ENCODE measurements at places on chromosomes 4 and X.

DNA sequence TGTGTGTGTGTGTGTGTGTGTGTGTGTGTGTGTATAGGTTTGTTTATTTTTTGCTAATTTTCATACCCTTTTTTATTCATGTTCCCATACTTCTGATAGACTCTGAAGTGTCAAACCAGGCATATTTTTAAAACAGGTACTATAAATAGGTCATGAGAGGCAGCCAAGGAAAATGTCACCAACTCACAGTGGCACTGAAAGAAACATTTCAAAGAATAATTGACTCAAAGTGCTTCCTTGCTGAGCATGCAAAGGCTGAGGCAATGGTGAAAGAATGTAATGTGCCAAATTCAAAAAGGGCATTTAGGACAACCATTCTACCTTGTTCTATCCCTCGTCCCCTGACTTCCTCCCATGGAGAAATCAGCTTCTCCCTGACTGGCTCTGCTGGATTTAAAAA is 95.5 kb downstream of the EIF4E start:
- DNase-seq, result peak; percentile 6

- DNase-seq, result no peak
Measured at GRCh38 chr4:88857588-88857987, 160.0 kb upstream of the NAP1L5 start.

DNA sequence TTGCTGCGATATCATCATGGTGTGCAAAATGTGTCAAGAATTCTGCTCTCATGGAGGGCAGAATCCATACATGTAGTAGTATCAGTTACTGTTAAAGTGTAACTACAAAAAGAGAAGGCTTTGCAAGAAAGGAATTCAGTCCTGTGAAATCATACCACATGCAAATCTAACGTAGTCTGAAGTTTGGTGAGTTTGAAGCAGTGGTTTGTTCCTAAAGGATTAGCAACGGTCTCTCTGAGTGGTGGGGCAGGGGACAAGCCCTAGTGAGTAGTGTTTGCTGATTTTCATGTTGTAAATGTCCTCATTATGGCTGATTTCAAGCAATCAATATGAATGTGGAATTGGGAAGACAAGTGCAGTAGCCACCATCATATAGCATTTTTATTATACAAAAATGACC is 47.1 kb upstream of the CLNK start:
- no peak for DNase-seq

DNA sequence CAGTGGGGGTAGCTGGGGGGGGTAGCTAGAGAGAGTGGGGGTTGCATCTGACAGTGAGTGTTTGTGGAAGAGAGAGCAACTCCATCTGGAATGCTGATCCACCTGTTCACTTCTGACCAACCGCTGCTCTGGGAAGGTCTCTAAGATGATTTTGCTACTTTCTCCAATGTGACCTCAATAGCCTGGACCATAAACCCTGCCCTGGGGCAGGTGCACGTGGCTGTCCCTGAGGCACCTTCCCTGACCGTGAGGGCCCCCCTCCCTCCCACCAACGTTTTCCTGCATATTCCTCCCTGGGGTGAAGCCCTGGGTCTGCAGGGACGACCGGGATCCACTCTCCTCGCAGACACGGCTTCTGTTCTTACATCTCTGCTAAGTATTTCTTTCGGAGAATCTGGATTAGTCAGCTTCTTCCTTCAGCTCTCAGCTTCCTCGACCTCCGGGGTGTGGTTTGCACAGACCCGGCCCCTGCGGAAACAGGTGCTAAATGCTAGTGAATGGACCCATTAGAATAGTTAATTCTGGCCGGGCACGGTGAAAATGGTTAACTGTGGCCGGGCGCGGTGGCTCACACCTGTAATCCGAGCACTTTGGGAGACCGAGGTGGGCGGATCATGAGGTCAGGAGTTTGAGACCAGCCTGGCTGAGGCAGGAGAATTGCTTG is 21.4 kb upstream of the PLCXD1 start:
- DNase-seq, result no peak

- DNase-seq, result peak; percentile 56
Measured at GRCh38 chr4:79913581-79913980, 159.4 kb downstream of the ANTXR2 start.

DNA sequence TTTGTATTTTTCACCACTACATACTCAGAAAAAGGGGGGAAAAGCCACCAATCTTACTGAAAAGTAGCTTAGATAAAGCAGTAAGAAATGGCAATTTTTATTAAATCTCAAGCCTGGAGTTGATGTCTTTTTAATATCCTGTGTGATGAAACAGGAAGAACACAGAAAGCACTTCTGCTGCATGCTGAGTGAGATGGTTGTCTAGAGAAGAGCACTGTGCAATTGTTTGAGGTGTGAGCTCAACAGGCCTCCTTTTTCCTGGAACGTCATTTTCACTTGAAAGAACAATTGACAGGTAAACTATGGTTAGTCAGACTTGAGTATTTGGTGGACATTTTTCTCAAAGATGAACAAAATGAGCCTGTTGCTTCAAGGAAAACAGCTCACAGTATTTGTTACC is 73.9 kb downstream of the RTL5 start:
- DNase-seq, result no peak

- DNase-seq, result no peak
Measured at GRCh38 chrX:18793601-18794089, 86.2 kb downstream of the PPEF1 start.

DNA sequence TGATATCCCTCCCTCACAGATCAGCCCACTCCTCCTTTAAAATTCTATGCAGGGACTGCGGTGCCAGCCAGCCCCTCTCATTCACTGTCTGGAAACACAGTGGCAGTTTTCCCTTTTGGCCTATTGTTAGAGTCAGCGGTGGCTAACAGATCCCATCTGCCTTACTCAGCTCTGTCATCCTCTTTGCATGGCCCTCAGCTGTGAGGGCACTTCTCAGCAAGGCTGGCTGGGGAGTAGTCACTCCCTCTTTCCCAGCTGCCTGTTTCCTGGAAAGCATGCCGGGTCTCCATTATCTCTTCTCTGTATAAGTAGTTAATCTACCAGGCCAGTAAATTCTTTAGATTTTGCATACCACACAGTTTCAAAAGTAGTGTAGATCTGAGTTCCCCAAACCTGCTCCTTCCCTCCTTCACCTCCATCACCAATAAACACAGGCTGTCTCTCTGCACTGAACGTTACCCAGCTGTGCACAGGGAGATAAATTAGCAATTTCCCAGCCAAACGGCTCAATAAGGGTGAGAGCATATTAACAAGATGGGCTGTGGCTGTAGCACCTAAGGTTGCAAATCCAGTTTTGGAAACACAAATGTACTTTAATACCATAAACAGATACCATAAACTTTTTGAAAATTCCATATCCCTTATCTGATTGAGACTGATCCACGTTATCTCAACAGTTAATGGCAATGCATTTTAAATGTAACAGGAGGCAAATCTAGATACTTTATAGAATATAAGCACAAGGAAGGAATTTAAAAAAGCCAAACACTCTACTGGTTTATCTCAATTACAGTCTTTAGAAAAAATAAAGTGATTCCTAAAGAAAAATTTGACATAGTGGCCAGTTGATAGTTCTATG is 229.3 kb downstream of the ANKRD50 start:
- no peak for DNase-seq

- DNase-seq, result peak; percentile 76
Measured at GRCh38 chrX:101658661-101659491, 774 bp downstream of the ARMCX2 start.

GRCh38 chr4:8112036-8112576 is 46.5 kb downstream of the ABLIM2 start:
- no peak for DNase-seq

DNA sequence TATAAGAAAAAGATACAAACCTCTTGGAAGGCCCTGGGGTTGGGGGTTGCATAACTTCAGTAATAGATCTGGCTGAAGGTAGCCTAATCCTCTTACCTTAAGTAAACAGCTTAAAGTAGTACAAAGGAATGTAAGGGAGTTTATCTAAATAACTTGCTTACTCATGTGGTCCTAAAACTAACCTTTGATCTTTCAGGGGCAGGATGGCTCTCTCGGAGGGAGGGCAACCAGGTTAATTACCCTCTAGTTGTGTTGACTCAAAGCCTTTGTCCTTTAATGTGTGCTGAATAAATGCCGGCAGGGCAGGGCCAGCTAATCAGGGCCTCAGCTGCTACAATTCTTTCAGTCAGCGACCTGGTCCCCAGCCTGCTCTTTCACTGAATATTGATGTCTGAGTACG is 822.0 kb upstream of the SLIT2 start:
- DNase-seq, result no peak

- DNase-seq, result no peak
Measured at GRCh38 chr4:109571494-109571893, 11.4 kb downstream of the MCUB start.

- DNase-seq, result peak; percentile 36
Measured at GRCh38 chr4:145525291-145525740, 43.7 kb downstream of the SMAD1 start.

DNA sequence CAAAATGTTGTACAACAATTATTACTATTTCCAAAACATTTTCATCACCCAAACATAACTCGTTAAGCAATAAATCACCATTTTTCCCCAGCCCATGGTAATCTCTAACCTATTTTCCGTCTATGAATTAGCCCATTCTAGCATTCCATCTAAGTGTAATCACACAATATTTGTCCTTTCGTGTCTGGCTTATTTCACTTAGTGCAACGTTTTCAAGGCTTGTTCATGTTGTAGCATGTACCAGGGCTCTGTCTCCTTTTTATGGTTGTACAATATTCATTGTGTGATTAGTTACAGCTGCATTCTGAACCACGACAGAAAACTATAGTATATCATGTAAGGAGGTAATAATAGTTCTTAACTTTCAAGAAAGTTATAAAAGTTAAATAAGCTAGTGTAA is 656.0 kb upstream of the HS3ST1 start:
- DNase-seq, result no peak

GRCh38 chr4:81600520-81601357 is 129.0 kb upstream of the RASGEF1B start:
- no peak for DNase-seq

GRCh38 chr4:56468097-56468422 is 643 bp downstream of the SRP72 start:
- DNase-seq, result peak; percentile 73

DNA sequence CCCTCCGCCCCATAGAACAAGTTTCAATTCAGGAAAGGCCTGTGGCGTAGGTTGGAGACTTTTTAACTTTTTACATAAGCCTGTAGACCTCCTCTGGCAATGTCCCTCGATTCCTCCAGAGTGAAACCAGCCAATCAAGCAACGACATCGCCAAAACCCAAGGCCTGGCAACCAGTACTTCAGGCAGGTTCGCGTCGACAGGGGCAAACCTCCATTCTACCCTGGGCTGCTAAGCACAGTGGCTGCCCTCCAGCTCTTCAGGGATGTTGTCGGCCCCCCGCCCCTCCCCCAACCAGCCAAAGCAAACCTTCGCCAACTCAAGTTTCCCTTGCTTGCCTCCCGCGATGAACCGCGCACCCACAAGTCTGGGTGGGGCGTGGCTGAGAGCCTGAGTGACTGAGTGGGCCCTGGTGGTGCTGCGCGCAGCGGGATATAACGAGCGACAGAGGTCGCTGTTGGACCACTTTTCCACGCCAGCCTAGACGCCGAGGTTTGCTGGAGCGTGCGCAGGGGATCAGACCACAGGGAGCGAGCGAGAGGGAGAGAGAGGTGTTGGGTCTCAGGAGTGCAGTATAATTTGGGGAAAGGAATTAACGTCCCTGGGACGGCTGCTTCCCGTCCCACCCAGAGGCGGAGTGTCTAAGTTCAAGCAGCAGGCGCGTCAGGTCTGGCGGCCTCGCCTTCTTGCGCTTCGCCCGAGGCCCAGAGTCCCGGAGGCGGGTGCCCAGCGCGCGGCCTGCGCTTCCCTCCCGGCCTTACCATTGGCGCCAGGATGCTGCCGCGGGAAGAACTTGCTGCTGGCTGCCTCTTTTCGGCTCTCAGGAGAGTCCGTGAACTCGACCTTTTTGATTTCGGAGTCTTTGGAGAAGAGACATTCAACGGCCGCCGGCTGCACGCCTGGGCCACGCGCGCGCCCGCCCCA is 9.0 kb upstream of the PITX2 start:
- DNase-seq, result peak; percentile 28

DNA sequence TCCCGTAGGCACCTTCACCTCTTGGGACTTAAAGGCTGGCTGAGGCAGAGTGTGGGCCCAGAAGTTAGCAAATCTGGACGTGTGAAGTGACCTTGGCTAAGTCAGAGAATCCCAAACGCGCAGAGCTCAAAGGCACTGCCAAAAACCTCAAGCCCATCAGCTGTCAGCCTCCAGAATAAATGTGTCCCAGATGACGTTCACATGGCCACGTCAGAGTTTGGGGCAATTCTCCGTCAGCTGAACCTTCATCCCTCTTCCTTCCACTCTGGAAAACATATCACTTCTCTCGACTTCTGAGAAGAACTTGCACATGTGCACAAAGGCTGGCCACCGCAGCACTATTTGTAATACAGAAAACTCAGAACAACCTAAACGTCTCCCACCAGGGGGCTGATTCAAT is 35.7 kb upstream of the APLN start:
- DNase-seq, result peak; percentile 9

- no peak for DNase-seq
Measured at GRCh38 chrX:141989815-141990214, 86.1 kb downstream of the MAGEC1 start.

- peak; percentile 11 for DNase-seq
Measured at GRCh38 chr4:125013891-125014290, 300.9 kb upstream of the FAT4 start.

DNA sequence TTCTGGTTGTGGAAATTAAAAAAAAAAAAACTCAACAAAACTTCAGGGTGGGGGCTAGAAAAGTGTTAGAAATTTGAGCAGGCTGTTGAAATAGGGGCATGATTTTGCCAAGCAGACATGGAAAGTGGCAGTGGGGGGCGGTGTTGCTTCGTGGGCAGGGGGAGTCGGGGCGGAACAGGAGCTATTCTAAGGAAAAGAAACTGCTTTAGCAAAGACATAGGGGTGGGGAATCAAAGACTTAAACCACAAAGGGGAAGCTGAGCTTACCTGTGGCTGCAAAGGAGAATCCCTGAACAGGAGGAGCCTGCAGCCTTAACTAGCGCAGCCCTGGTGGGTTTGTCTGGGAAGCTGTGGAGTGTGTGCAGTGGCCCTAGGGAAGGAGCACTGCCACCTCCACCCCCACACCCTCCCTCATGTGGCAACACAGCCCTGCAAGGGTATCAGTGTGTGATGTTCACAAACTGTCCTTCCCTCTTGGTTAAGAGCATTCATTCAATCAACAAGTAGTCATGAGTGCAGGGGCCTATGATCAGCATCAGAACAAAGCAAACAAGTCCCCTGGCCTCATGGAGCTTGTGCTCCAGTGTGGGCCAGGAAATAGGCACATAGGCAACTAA is 20.5 kb downstream of the SEL1L3 start:
- DNase-seq, result no peak

GRCh38 chr4:68349279-68349648 is 626 bp downstream of the YTHDC1 start:
- peak; percentile 65 for DNase-seq

DNA sequence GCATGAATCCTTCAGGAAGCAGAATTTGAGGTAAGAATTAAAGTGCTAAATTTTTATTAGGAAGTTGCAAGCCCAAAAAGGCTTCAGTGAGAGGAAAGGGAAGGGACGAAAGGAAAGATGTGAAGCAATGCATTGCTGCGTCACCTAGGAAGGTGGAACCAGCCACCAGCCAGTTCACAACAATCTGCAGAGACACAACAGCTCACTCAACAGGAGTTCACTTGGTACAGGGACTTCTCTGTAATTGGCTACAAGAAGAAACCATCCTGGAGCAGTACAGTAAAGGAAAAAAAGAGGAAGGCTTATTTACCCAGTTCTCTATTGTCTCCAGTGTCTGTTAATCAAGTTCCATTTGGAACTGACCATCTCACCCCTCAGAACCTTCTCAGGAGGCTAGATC is 157.6 kb downstream of the HNRNPD start:
- DNase-seq, result no peak

Data from GM23248 (cell line).